ENCODE measurements at places on chromosomes 4 and X. TPM values are rescaled to one million over a fixed set of nuclear protein-coding genes. Genes with fewer than 3 reads are reported as not detected.

DNA sequence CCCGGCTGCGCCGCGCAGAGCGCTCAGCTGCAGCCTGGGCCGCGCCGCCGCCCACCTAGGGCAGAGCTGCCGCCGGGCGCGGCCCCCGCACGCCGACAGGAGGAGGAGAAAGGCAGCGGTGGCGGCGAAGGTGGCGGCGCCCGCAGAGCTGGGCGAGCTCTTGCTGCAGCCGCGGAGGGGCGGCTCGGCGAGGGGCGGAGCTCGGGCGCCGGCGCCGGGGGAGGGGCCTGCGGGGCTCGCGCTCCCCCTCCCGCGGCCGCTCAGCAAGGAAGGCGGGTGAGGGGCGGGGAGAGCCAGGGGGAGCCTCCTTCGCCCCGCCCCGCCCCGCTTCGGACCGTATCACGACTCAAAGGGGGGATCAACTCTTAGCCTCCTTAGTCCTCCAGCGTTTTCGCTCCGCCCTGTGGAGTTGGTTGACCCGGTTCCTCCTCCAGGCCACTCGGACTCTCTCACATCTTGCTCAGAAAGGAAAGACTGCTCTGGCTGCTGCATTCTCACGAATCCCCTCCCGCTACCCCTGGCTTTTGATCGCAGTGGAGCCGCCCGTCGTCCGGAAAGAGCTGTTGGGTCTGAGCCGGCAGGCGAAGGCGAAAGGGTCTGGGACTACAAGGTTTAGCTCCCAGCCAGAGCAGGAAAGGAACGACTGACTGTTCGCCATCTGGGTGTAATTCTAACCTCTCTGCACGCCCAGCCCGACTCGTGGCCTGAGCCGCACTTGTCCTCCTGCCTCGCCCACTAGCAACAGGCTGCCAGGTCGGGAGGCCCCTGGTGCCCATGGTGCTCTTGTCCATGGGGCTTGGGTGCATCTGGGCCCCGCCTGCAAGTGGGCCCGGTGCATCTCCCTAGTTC, at the start of gene ATP8A1:
ATP8A1 (minus strand) TSS at position 162 of the 849 bp plus-strand sequence. CDS start 232 bp downstream, outside the sequence.
- DNase-seq: peak; percentile 86

GRCh38 chr4:702618-703048, 3.0 kb upstream of the PCGF3 start:
- DNase-seq: no peak

Gene NUDT10
- total RNA-seq: 0.28 TPM

- DNase-seq: no peak
These were observed 1.7 kb upstream of the BMP2K start for GRCh38 chr4:78774417-78774816.

DNA sequence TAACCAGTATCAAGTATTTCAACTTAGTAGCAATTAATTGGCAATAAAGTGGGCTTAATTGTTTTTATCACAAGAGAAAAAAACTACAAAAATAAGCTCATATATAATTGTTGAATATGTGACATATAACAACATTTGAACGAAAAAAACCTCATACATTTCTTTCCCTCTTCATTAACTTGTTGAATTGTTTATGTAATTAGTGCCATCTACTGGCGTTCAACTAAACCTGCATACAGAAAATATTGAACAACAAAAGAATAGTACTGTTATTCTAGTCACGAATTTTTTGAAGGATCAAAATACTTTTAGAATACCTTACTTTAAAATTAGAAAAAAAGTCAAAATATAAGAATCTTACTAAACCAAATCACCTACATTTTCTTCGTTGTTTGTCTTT, 586.5 kb upstream of the FTHL17 start:
- no peak for DNase-seq

Gene PAGE2
- not detected for total RNA-seq

- DNase-seq: no peak
These were observed 5.2 kb downstream of the KLF3 start for GRCh38 chr4:38669208-38669607.

Gene VCX3A
- total RNA-seq: not detected

DNA sequence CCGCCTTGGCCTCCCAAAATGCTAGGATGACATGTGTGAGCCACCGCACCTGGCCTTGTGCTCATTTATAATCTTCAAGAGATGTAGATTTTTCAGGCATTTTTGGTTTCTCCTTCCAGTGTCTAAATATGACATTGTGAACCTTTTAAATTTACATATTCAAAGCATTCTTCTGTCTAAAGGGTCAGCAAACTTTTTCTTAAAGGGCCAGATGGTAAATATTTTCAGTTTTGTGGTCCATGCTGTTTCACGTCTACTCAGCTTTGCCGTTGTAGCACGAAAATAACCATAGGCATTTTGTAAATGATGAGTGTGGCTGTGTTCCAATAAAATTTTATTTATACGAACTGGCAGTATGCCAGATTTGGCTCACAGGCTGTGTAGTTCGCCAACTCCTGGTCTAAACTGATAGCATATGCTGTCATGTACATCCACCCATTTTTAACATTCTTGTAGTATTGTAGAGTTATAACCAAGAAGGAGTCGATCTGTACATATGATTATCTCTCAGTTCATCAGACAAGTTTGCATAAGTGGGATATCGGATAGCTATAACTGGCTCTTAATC, 12.7 kb upstream of the GCNA start:
- DNase-seq: no peak

DNA sequence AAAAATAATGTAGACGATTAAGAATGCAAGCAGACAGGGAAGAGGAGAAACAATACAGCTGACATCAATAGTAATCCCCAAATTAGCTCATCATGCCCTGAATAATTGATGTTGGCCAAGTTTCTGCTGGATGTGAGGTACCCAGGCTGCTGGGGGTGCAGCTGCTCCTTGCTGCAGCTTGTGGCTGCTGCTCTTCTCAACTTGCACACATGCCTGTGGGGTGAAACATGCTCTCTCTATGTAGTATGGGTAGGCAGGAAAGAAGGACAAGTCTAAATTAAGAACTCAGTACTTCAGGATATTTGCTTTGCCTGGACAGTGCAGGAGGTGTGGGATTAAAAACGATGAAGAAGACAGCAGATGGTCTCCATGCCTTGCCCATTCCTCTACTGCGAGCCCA, 16.7 kb downstream of the EDA2R start:
- DNase-seq: no peak

- no peak for DNase-seq
These were observed 3.2 kb downstream of the SCARB2 start for GRCh38 chr4:76210452-76210851.

GRCh38 chr4:52853351-52853750, 8.8 kb upstream of the RASL11B start:
- DNase-seq: no peak
